ENCODE measurements at places on chromosomes 13 and 19.

DNA sequence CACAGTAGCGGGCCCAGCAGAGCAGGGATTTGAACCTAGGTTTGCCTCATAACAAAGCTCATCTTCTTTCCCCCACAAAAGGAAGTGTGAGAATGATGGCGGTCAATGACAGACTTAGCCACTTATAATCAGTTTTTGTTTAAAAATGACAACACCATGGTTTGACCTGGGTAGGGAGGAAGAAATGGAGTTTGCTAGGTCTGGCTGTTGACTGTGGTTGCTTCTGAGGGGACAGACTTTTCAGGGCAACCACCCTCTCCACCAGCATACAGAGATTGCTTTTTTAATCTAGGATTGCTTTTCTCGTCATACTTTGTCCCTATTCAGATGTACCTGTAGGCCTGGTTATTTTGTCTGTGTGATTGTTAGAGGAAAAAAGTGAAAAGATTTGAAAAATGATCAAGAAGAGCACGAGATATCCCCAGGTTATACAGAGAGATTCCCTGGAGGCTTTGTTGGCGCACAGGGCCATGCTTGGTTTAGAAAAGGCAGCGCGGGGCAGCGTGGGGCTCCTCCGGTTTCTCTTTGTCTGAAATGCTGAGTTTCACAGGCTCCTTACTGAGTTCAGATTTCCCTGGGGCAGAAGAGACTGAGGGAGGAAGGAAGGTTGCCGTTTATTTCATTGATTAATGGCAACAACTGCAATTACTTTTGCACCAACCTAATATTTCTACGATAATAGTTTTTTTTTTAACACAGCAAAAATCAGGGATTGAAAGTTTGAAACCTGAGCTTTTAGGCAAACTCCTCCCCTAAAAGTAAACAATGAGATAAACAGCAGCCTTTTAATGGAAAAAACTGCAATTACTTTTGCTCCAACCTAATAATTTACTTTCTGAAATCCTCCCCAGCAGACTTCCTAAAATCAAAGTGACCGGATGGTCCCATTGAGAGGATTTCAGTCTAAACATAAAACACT lies 97.0 kb upstream of the RNF113B start:
- DNase-seq: peak; percentile 67

DNA sequence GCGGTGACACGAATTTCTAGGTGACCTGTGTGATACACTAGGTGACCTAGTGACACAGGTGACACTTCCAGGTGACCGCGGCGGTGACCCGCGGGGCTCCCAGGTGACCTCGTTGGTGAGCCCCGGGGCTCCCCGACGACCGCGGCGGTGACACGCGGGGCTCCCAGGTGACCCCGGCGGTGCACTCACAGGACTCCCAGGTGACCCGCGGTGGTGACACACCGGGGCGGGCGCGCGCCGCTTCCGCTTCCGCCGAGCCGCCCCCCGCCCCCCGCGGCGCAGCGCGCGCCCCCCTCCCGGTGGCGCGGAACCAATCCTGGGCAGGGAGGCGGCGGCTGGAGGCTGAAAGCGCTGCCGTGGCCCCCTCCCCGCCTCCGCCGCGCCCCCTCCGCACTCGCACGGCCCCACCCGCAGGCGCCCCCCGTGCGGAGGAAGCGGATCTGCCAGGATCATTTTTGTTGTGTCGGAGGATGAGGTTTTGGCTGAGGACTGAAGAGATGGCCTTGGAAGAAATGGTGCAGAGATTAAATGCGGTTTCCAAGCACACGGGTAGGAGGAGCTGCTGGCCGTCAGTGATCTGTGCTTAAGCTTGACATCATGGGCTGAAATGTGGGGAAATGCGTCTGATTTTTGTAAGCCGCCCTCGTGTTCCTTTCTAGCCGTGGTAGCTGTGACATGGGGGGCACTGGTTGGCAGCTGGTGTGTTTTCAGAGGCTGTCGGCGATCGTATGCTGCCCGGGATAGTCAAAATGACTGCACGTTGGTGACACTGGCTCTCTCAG lies at the start of gene MCF2L:
Gene MCF2L (plus strand): TSS at position 305 of the 782 bp plus-strand sequence. CDS start 166 bp downstream, at position 471.
- DNase-seq: peak; percentile 73

GRCh38 chr13:77583581-77583980 lies 48.1 kb downstream of the SCEL start:
- DNase-seq: no peak

GRCh38 chr19:36423925-36424324 lies 5.5 kb upstream of the ZFP82 start:
- no peak for DNase-seq

DNA sequence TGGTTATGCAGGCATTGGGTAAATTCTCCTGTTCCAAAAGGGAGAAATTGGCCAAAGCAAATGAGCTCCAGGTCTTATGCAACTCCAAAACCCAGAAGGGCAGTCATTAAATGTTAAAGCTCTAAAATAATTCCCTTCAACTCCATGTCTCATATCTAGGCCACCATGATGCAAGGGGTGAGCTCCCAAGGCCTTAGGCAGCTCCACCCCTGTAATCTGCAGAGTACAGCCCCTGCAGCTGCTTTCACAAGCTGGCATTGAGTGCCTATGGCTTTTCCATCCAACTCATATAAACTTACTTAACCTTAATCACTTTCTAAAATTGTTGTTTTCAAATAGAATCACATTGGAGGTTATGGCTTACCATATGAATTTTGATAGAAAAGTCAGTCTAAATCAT lies 44.7 kb upstream of the ZNF429 start:
- DNase-seq: no peak

GRCh38 chr13:113064534-113065405 lies 40.8 kb upstream of the F7 start:
- no peak for DNase-seq

Data from NCI-H748 treated with DMSO at 0.1 percent for 48 hours (cell line).